ENCODE measurements at places on chromosomes 2 and 18.
A peak's percentile ranks its signal among the peaks of the same experiment; 100 is the strongest.

GRCh38 chr18:37533647-37534584 is 31.7 kb downstream of the CELF4 start:
- no peak for DNase-seq

GRCh38 chr2:96325041-96325883 is at the start of gene ITPRIPL1:
Gene ITPRIPL1, plus strand, starts transcription at chr2:96325317. Its CDS starts 523 bp downstream, at chr2:96325840.
- peak; percentile 51 for DNase-seq

GRCh38 chr18:46196627-46197243 is 92.5 kb downstream of the HAUS1 start:
- DNase-seq: no peak

- DNase-seq: no peak
Measured at GRCh38 chr2:137797641-137798040, 166.6 kb upstream of the HNMT start.
